MV-4-11 (cell line): ENCODE measurements at places on chromosomes 3 and 15.

- peak; percentile 67 for DNase-seq
These were observed 31.7 kb upstream of the RAB11A start for GRCh38 chr15:65837301-65838294.

DNA sequence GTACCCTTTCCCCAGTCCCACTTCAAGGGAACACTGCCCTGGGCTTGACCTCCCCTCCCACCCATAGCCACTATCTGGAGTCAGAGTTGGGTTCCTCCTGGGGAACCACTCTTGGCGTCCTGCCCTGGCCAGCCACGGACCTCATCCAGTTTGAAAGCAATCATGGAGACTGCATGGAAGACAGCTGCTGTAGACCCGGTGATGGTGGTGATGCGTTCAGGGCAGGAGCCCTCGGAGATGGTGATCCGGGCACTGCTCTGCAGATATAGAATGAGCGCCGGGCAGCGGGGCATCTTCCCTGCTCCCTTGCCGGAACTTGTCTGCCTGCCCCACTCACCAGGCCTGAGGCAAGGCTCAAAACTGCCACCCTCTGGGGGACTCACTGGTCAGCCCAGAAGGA, 5.2 kb downstream of the GPR62 start:
- no peak for DNase-seq

- no peak for DNase-seq
These were observed 2.8 kb downstream of the FURIN start for GRCh38 chr15:90871139-90871715.

- no peak for DNase-seq
These were observed 82.3 kb upstream of the LPP start for GRCh38 chr3:188071636-188072035.

DNA sequence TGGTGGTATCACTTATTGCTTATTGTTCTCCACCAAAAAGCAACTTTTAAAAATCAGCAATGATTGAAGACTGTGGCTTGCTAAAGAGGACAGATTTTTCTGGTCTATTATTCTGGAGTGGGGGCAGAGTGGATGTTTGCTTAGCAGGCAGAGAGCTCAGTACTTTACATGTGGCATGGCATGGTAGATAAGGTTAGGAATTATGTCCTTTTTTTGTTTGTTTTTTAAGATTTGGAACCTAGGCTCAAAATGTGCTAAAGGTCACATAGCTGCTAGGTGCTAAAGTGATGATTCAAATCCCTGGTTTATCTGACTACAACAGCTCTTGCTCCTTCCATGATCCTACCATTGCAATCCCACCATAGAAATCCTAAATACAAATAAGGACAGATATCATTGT, 331.0 kb upstream of the ADAMTS9 start:
- DNase-seq = no peak

DNA sequence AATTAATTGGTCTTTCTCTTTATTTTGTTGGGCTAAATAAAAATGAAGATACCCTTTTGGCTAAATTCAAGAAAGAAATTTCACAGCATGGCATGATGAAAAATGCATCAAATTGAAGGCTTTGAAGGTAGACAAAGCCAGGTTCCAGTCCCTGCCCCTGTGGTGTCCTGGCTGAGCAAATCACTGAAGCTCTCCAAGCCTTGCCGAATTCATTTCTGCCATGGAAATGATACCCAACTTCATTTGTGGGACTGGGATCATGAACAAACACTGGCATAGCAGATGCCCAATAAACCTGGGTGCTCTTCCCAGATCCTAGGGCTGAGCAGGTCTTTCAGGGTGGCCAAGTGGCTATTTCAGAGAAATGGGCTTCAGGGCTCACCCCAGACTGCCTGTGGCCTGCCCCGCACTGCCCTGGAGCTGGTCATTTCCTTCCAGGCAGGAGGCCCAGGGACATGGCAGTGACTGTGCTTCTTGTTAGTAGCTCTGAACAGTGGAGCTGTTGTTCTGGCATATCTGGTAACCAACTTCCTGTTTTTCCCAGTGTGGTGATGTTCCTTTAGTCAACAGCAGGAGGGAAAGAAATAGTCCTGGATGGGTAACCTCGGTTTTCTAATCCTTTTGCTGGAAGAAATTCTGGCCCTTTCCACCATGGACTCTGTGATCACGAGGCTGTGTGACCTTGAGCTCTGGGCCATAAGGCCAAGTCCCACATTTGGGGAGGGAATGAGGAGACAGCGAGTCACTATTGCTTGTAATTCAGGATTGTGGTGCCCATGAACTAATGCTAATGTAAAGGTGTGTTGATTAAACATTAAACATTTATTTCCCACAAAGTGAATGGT, 47.6 kb downstream of the CTDSPL start:
- DNase-seq = peak; percentile 45

GRCh38 chr15:80777137-80777536, 2.0 kb upstream of the CEMIP start:
- peak; percentile 96 for DNase-seq
